GM19239 (cell line): ENCODE measurements at places on chromosomes 1 and 21.

DNA sequence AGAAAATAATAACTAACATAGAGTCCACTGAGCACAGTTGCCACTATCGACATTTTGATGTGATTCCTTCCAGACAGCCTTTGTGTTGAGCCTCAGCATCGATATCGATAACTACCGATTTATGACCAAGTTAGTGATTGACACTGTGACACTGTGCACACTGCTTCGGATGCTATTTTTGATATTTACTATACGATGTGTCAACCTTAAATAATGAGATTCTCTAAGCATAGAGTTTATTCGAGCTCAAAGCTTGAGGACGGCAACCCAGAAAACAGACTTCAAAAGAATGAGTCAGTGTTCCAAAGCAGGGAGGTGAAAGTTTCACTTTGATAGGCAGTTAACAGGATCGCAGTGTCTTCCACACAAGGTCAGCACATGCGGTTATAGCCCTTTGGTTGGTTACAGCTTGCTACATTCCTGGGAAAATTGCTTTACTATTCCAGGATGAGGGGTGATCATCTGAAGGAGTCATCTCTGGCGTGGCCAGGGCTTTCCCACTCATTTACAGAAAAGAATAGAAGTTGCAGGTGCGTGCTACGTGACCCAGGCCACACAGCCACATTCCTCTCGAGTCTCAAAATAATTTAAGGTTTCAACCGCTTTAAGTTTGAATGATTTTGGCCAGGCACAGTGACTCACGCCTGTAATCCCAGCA is 53.6 kb upstream of the EFHD2 start:
- no peak for DNase-seq

- DNase-seq = no peak
Observed at GRCh38 chr1:206117151-206117948, at the start of gene AVPR1B. TSS of gene AVPR1B (minus strand) at chr1:206117388. CDS start at chr1:206116890, 498 bp downstream.

GRCh38 chr1:154572468-154573167 is 5.0 kb downstream of the CHRNB2 start:
- DNase-seq = no peak

GRCh38 chr21:34801519-34802132 is 132.8 kb downstream of the CLIC6 start:
- DNase-seq = peak; percentile 44

- peak; percentile 4 for DNase-seq
Observed at GRCh38 chr1:99481391-99481996, 164.4 kb upstream of the PALMD start.

DNA sequence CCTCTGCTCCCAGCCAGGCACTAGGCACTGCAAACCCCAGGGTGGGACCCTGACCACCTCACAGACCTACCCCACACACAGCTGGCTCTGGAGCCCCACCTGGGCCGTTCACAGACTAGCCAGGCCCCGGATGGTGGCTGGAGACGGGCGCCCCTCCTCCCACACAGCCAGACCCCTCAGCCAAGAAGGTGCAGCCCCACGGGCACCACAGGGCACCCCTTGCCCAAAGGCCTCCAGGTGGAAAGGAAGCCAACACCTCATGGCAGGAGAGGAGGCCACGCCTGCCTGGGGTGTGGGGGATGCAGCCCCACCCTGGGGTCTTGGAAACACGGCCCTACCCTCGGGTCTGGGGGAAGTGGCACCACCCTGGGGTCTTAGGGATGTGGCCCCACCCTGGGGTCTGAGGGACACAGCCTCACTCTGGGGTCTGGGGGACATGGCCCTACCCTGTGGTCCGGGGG is 44.6 kb downstream of the WNT9A start:
- DNase-seq = no peak

DNA sequence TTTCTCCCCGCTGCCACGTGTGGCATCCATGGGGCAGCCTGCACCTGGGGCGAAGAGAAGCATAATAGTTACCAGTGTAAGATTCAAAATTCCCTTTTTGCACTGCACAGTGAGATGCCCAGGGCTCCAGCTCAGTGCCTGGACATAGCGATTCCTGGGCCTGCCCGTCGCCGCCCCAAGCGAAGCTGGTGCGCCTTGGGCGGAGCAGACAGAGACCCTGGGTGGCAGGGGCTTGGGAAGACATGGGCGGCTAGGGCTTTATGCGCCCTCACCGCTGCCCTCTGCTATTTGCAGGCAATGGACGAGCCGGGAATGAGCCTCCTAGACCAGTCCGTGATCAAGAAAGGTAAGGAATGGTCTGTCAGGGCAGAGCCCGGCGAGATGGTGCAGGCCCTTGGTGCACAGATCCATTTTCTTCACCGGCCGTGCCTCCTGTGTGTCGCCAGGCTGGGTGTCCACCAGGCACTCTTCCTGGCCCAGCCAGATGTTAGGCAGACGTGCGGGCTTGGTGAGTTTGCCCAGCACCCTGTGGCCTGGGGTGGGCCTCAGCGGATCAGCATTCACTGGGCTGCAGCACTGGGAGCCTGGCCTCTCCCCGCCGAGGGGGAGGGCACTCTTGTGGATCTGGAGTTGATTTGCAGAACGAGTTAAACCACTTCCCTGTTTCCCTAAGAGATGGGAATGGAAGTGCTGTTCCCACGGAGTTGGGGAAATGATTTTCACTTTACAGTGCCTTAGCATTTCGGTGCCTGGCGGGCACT is 1.7 kb downstream of the TFAP2E start:
- no peak for DNase-seq

DNA sequence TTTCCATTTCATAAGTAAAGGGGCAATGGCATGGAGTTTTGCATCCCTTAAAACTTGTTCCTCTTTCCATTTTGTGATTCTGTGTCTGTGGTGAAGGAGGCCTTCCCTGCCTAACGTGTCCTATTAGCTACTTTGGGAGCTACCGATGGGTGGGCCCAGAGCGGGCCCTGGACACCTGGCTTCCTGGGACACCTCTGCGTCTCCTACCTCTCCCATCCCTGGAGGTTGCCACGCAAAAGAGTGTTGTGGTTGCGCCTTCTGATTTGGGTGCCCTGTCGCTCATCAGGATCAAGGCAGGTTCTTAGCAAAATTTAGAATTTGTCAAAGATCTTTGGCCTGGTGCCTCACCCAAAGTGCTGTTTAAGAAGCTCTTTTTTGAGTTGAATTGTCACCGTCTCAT is 116.4 kb upstream of the CACNA1E start:
- DNase-seq = no peak

GRCh38 chr1:153292740-153293479 is 19.8 kb downstream of the PGLYRP3 start:
- DNase-seq = no peak

DNA sequence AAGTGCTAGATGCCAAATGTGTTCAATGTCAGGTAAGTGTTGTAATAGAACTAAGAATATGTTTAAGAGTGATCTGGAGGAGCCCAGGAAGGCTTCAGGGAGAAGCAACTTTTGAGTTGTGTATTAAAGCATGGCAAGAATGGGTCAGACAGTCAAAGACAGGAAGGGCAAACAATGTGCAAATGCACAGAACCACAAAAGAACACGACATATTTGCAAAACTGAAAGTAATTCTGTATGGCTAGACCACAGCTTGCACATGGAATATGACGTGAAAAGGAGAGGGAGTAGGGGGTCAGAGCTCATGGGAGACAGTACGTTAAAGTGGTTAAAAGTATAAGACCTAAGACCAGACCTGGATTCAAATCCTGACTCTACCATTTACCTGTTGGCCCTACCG is 7.1 kb upstream of the SORT1 start:
- no peak for DNase-seq

DNA sequence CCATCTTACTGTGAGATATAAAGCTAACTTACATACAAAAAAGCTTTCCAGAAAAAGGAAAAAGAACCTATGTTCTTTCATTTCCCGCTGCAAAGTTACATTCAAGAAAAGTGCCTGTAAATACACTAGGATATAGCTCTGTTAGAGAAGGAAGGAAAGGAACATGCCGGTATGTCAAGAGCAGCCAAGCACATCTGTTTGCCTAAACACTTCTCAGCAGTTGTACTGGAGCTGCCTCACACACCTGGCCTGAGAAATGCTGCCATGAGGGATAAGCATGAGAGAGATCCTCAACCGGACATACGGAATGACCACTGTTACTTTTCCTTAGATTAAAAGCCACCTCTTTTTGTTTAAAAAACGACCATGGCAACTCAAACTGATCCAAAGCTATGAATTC is 189.7 kb downstream of the RERE start:
- no peak for DNase-seq

DNA sequence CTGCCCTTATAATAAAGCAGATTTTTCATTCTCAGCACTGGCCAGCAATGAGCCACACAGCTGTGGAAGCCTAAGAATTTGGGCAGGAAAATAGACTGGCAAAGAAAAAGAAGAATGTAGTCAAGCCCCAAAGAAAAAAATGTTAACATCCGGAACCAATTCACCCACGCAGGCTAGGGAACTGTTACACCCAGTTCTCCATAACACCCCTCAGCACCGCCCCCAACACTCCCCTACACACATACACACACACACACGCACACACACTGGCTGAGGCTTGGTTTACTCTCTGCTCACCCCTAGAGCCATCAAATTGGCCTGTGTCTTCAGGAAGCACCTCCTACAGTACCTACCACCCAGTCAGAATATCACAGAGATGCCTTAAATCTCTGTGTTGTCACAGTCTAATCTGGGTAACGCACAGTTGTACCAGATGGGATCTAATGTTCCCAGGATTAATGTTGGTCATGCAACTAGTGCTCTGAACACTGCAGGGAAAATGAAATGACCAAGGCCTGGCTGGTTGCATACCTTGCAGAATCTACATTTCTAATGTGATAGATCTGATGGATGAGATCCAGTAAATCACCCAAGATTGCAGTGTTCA is 14.5 kb downstream of the TBX15 start:
- no peak for DNase-seq

- DNase-seq = no peak
Observed at GRCh38 chr1:19229229-19229628, 19.2 kb upstream of the UBR4 start.

- no peak for DNase-seq
Observed at GRCh38 chr1:31734582-31735107, 29.5 kb downstream of the ADGRB2 start.

- DNase-seq = no peak
Observed at GRCh38 chr1:171940368-171940767, 99.1 kb downstream of the DNM3 start.

GRCh38 chr1:248670003-248670402 is 14.7 kb upstream of the OR2T27 start:
- DNase-seq = no peak

DNA sequence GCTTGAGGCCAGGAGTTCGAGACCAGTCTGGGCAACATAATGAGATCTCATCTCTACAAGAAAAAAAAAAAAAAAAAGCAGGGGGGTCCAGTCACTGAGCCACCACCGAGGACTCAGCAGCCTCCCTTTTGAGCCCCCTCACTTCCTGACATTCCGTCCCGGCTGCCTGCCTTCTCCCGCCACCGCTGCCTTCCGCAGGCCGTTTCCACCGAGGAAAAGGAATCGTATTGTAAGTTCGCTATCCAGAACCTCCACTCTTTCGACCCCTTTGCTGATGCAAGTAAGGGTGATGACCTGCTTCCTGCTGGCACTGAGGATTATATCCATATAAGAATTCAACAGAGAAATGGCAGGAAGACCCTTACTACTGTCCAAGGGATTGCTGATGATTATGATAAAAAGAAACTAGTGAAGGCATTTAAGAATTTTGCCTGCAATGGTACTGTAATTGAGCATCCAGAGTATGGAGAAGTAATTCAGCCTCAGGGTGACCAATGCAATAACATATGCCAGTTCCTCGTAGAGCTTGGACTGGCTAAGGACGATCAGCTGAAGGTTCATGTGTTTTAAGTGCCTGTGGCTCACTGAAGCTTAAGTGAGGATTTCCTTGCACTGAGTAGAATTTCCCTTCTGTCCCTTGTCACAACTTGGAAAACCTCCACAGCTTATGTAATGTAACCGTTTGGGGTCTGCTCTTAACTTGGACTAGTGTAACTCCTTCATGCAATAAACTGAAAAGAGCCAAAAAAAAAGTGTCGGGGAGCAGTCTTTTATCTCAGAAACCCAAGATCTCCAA is 55.6 kb downstream of the GLUL start:
- DNase-seq = no peak

DNA sequence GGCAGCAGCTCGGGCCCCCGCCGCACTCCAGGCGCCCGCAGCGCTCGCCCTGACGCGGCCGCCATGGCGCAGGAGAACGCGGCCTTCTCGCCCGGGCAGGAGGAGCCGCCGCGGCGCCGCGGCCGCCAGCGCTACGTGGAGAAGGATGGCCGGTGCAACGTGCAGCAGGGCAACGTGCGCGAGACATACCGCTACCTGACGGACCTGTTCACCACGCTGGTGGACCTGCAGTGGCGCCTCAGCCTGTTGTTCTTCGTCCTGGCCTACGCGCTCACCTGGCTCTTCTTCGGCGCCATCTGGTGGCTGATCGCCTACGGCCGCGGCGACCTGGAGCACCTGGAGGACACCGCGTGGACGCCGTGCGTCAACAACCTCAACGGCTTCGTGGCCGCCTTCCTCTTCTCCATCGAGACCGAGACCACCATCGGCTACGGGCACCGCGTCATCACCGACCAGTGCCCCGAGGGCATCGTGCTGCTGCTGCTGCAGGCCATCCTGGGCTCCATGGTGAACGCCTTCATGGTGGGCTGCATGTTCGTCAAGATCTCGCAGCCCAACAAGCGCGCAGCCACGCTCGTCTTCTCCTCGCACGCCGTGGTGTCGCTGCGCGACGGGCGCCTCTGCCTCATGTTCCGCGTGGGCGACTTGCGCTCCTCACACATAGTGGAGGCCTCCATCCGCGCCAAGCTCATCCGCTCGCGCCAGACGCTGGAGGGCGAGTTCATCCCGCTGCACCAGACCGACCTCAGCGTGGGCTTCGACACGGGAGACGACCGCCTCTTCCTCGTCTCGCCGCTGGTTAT is 2.8 kb downstream of the KCNJ9 start:
- peak; percentile 88 for DNase-seq

DNA sequence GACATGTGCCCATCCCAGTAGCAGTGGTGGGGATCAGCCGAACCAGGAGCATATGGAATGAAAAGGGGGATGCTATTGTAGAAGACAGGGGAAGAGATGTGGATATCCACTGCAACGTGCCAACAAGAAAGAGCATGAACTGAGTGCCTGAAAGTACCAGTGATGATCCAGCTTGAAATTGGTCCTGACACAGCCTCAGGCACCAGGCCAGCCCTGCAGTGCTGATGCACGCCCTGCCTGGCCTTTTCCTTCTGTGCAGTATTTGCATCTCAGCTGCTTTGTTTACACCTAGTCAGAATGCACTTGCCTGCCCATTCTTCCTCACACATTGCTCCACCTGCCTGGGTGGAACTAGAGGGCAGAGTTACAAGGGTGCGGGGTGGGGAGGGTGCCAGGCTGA is 50.3 kb upstream of the ARTN start:
- no peak for DNase-seq

GRCh38 chr21:32414579-32415358 is 2.3 kb downstream of the EVA1C start:
- DNase-seq = no peak

DNA sequence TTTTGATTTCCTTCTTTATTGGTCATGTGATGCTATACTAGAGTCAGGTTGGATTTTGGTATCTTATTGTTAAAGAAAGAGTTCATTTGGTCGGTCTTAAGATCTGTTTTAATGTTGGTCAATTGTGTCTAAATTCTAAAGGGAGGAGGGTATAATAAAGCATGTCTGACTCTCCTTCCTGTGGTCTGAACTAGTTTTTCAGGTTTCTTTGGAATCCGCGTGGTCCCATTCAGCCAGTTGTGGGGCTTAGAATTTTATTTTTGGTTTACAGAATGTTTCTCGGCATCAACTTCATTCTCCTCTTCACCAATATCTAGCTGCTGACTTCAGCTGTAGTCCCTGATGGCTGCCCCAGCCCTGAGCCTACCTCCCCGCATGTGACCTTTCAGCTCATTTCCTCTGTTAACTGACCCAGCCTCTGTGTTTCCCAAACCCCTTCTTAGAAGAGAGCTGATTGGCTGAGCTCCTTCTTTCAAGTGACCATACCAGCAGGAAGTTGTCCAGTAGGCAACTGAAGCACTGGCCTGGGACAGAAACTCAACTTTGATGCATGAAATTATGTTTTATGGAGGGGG is 8.7 kb upstream of the MYOC start:
- no peak for DNase-seq
